ENCODE measurements at places on chromosomes 11 and 22.

GRCh38 chr11:46330563-46331281 lies 16.5 kb upstream of the DGKZ start:
- DNase-seq = no peak

GRCh38 chr22:47344414-47344813 lies 582.0 kb downstream of the TBC1D22A start:
- no peak for DNase-seq

DNA sequence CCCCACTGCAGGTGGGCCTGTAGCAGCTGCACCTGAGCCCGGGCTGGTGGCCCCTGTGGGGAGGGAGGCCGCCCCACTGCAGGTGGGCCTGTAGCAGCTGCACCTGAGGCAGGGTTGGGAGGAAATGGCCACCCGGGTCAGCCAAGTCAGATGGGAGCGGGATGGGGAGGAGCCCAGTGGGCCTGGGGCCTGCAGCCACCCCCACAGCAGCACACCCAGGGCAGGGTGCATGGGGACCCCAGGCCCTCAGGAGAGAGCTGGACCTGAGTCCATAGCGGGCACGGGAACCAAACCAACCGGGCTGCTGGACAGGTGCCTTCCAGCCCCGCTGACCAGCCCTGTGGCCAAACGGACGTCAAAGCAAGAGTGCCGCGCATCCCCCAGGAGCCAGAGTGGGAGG lies 61.7 kb downstream of the BRD1 start:
- no peak for DNase-seq

- no peak for DNase-seq
Measured at GRCh38 chr11:128983023-128983422, 40.4 kb upstream of the TP53AIP1 start.

- no peak for DNase-seq
Measured at GRCh38 chr22:30821863-30822215, 127.2 kb downstream of the OSBP2 start.

GRCh38 chr11:122637541-122637940 lies 18.0 kb upstream of the UBASH3B start:
- DNase-seq = no peak

GRCh38 chr11:81869351-81870065 lies 864.2 kb downstream of the FAM181B start:
- DNase-seq = peak; percentile 85

GRCh38 chr11:84430661-84431060 lies 1144.5 kb upstream of the CCDC90B start:
- DNase-seq = no peak

GRCh38 chr22:22598144-22598543 lies 39.1 kb upstream of the PRAME start:
- no peak for DNase-seq

- no peak for DNase-seq
Measured at GRCh38 chr22:49998718-49999062, 13.9 kb downstream of the IL17REL start.

DNA sequence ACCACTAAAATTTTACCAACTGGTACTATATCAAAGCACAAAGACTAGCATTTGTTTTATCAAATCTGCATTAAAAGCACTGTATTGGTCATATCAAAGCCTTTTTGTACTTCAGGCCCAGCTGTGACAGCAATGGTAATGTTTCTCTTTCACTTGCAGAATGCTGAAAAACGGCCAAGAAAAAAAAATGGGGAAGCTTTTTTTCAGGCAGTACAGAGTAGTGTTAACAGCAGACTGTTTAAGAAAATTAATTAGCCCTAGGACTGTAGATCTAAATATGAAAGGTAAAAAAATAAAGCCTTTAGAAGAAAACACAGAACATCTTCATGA lies 33.3 kb downstream of the DENND5A start:
- DNase-seq = no peak

GRCh38 chr22:17943533-17944249 lies 80.7 kb downstream of the MICAL3 start:
- no peak for DNase-seq

GRCh38 chr11:8034604-8035190 lies 46.3 kb upstream of the TUB start:
- DNase-seq = no peak

GRCh38 chr22:34847072-34847471 lies 218.9 kb upstream of the ISX start:
- DNase-seq = no peak

- DNase-seq = no peak
Measured at GRCh38 chr22:41968601-41969000, 642 bp upstream of the SEPTIN3 start.

- DNase-seq = no peak
Measured at GRCh38 chr11:75239531-75240290, 863 bp upstream of the TPBGL start.

DNA sequence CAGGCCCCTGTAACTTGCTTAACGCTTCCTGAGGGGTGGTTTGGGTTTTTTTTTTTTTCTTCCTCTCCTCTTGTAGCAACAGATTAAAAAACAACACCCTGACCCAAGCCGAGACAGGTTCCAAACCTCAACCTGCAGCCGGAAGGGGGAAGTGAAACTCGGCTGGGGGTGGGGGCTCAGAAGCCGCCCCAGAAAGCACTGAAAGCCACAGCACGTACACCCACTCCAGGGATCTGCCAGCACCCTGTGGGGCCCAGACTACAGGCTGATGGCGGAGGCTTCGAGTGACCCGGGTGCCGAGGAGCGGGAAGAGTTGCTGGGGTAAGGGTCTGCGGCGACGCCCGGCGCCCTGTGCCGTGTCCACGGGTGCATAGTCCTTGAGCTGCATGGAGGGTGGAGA lies at the start of gene LSP1:
Gene LSP1, plus strand, starts transcription at position 208 of the 400 bp plus-strand sequence. Its CDS starts 61 bp downstream, at position 269.
- DNase-seq = peak; percentile 81

- no peak for DNase-seq
Measured at GRCh38 chr11:2750101-2750681, 50.4 kb upstream of the KCNQ1OT1 start.

DNA sequence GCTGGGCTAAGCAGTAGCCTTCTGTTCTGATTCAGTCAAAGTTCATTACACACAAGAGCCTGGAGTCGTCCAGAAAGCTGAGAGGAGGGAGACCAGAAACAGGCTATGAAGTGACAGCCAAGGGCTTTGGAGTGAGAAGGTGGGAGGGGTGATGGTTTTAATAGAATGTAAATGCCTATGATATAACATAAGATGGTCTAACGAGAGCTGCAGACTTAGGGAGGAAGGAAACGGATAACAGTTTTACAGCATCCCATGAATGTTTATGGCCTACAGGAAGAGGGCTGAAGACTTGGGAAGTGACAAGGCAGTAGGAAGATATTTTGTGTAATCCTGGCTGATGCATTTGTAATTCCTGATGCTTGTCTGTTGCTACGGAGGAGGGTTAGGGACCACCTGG lies 62.0 kb downstream of the DHCR7 start:
- no peak for DNase-seq

- DNase-seq = no peak
Measured at GRCh38 chr11:81080476-81080875, 1639.6 kb upstream of the TENM4 start.

DNA sequence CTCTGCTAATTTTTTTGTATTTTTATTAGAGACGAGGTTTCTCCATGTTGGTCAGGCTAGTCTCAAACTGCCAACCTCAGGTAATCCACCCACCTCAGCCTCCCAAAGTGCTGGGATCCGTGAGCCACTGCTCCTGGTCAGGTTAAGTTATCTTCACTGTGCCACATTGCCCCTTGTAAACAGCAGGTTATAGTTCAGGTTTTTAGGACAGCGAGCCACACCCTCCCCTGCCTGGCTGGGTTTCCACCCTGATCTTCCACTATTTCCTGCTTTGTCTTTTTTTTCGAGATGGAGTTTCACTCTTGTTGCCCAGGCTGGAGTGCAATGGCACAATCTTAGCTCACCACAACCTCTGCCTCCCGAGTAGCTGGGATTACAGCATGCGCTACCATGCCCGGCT lies 16.1 kb downstream of the ACO2 start:
- no peak for DNase-seq

- no peak for DNase-seq
Measured at GRCh38 chr11:27215471-27216269, 147.3 kb downstream of the CCDC34 start.
